ENCODE measurements at places on chromosomes 6 and 20.

DNA sequence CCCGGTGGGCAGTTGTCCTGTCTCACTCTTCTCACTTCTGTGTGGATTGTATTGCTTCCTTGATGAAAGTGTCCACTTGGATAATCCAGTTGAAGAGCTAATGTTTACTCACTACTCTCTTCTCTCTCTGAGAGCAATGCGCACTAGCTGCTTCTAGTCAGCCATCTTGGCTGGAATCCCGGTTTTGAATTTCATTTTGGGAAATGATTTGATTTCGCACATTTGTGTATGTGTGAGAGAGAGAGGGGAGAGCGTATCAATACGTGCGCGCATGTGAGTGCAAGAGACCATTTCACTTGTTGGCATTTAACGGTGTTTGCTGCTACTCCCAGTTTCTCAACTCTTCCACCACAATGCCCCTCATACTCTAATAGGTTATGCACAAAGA, 67.8 kb downstream of the KLHL32 start:
- no peak for DNase-seq

DNA sequence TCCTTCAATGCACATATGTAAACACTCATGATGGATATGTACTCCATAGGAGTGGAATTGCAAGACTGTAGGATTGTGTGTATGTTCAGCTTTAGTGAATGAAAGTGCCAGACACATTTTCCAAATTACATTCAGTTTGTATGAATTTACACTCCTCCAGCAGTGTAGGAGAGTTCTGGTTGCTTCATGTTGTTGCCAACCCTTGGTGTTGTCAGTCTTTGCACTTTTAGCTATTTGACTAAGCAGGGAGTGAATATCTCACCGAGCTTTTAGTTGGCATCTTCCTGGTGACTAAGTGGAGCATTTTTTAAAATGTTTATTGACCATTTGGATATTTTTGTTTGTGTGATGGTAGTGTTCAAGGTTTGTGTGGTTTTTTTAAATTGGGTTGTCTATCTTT, 23.9 kb downstream of the NKX2-4 start:
- no peak for DNase-seq

- no peak for DNase-seq
Measured at GRCh38 chr6:72365773-72366172, 256.1 kb upstream of the KCNQ5 start.

DNA sequence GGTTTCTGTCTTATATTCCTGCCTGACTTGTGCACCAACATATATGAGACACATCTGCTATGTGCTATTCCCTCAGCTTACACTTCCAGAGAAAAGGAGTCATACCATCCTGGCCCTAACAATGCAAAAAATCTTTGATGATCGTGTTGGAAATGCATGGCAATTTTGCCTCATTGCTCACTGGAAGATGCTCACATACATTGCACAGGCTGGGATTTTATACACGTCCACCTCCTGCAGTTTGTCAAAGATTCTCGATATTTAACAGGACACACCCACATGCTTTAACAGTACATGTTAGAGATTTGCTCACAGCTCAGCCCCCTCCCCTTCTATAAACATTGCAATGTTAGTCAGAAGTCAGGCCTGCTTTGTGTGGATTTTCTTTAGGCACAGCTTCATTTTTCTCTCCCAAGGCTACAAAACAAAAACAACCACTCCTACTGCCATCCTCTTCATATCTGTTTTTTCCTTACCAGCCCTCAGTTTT, 66.1 kb downstream of the ADGB start:
- no peak for DNase-seq

GRCh38 chr20:62561182-62561581, 81.1 kb upstream of the SLCO4A1 start:
- DNase-seq: no peak

- no peak for DNase-seq
Measured at GRCh38 chr6:79607000-79607399, 24.1 kb upstream of the SH3BGRL2 start.

DNA sequence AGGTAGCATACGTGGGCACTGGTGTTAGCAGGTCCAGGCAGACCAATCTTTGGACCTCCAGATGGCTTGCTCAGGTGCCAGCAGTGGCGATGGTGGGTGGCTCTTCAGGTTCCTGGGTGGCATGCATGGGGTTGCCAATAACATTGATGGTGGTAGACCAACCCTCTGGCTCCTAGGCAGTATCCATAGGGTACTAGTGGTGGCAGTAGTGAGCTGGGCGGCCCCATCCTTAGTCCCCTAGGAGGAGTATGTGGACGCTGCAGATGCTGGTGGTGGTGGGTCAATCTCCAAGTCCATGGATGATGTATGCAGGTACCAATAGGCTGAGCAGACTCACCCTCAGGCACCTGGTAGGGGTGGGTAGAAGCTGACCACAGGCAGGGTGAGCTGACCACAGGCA, 70.6 kb downstream of the ZC2HC1B start:
- DNase-seq: no peak

- DNase-seq: no peak
Measured at GRCh38 chr6:55180258-55180657, 5.9 kb downstream of the HCRTR2 start.

DNA sequence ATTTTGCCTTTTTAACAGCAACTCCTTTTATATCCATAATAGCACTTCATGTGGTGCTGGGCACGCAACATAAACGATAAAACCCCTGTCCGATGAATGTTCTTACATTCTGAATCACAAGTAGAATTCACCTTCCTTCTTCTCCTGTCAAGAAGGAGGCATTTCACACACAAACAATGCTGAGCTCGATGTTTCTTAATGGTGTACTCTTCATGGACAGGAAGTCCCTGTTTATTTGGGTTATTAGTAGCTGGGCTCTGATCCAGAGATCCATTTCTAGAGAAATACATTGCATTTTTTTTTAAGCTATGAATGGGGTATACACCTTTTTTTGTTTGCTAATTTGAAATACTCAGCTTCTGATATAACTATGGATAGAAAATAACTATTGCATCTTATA, 82.4 kb downstream of the PPP1R3G start:
- no peak for DNase-seq

DNA sequence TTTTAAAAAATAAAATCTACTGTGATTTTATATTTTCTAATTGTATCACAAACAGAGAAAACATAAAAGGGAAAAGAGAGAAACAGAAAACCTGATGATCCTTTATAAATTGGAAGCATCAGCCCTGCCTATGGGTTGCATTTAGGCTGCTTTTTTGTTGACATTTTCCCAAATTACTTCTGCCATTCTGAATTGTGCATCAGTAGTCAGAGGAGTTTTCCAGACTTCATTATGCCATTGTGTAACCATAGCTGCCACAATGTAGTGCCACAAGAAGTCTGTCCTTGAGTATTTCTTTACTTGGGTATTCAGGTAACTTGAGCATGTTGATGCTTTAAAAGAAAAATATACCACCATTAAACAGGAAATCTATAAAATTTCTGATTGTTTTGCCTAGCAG, 130.3 kb downstream of the HACE1 start:
- DNase-seq: no peak

- DNase-seq: no peak
Measured at GRCh38 chr6:157649311-157650260, 173.5 kb upstream of the SNX9 start.

DNA sequence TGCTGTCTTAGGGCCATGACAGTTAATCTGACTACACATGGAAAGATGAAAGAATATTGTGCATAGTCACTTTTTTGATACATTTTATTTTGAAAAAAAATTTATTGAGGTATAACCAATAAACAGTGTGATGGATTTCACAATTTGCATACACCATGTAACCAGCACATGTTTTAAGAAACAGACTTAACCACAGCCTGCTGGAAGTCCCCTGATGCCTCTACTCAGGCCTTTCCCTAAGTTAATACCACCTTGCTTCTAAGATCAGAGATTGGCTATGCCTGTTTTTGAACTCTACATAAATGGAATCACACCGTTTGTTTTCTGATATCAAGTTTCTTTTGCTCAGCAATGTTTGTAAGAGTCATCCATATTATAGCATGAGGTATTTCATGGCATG, 136.3 kb downstream of the CFAP61 start:
- no peak for DNase-seq

DNA sequence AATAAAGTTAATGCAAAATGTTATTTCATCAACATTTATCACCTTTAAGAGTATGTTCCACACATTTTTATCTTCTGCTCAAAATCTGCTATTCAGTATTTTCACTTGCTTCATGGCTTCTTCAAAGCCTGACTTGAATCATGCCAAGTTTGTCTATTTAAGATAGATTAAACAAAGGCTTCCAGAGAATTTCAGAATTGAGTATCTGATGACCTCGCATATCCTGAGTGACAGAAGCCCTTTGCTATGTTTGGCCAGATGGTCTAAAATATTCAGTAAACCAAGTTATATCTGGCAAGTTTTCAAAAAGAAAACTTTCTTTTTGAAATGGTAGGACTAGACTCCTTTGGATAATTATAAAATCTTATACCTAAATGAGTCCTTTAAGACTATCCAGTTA, 348.9 kb upstream of the KCNQ5 start:
- no peak for DNase-seq

GRCh38 chr6:56372406-56372995, 125.1 kb upstream of the COL21A1 start:
- DNase-seq: no peak

DNA sequence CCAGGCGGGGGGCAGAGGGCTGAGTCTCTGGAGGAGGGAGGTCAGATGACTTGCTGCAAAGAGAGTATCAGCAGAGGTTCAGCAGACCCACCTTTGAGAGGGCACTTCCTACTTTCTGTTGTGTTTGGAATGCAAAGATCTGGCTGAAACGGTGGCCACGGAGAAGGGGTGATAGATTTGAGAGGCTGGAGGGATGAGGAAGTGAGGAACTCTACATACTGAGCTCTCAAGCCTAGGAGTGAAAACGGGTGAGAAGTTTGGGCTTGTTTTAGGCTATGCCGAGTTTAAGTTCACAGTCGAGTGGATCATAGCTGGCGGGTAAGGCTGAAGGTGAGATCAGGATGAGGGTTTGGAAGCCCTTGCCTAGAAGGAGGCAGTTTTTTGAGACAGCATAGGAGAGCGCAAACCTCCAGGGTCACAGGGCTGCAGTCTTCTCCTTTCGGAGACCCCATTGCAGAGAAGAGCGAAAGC, 477 bp upstream of the ITPA start:
- no peak for DNase-seq

- no peak for DNase-seq
Measured at GRCh38 chr6:2433266-2433665, 187.9 kb upstream of the GMDS start.

GRCh38 chr6:135328136-135328535, 147.0 kb downstream of the MYB start:
- DNase-seq: no peak

DNA sequence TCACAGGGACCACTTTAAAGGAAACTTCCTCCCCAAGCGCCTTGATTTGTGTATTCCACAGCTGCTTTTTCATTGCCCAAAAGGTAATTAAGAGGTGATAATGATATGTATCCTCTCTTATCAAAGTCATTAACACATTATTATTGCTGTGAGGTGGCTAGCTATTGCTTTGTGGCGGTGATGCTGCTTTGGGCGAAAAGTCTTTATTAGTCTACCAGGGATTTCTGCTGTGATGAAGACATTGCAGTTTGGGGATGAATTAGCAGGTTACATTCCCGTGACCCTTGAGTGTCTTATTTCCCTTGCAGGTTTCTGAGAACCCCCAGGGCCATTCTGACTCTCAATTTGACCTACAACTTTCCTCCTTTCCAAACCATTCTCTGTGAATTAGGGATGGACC, 143.4 kb upstream of the SOX4 start:
- DNase-seq: no peak

DNA sequence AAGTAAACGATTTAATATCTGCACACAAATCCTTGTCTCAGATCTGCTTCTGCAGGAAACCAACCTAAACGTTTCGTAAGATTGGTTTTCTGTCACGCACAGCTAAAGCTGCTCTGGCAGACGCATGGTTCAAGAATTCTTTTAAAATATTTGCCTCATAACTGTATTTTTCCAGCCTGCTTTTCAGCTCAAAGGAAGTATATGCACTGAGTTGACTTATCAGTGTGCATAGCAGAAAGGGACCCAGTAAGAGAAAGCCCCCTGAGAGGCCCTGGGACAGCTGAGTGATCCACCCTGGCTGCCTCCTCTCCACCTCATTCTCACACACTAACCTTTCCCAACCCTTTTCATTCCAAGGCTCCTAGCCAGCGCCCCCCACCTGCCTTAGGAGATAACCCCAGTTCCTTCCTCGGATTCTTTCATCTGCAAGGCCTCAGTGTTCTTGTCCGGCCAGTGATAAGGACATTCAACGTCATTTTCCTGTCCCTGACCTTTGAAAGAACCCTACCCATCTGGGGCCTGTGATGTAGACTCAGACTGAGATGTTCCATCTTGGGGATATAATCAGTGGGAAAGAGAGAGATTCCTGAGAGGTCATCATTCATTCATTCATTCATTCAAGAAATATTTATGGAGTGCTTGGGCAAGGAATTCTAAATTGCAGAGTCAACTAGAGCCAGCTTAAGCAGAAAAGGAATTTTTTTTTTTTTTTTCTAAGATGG, 22.4 kb upstream of the SLC9A8 start:
- DNase-seq: no peak

GRCh38 chr6:168107191-168107983, 28.4 kb upstream of the FRMD1 start:
- DNase-seq: no peak

- DNase-seq: no peak
Measured at GRCh38 chr6:143337201-143337949, 113.1 kb downstream of the ADAT2 start.

DNA sequence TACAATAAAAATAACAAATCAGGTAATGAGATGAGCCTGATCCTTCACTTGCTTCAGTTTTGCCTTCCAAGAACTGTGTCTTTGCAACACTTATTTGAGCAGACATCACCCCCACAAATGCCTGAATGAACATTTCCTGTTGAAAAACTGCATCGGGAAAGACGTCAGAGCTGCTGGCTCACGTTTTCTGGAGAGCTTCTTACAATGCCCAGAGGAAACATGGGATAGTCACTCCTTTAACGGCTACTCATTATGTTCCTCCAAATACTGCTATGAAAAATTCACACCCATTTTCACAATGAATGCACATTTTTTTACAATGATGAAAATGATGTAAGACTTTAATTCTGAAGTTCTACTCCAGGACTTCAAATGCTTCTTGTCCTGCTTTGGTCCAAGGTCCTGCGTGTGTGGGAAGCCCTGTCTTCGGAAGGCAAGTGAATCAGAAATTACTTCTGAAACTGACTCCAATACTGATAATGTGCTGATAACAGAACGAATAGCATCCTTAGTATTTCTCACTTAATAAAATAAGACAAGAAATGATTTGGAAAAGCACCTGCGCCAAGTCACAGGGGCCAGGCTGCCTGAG, 238.0 kb downstream of the ANKRD60 start:
- no peak for DNase-seq

Measured in GM12892 (cell line).